ENCODE measurements at places on chromosomes 5 and 9. TPM values are rescaled to one million over a fixed set of nuclear protein-coding genes. Genes with fewer than 3 reads are reported as not detected.

DNA sequence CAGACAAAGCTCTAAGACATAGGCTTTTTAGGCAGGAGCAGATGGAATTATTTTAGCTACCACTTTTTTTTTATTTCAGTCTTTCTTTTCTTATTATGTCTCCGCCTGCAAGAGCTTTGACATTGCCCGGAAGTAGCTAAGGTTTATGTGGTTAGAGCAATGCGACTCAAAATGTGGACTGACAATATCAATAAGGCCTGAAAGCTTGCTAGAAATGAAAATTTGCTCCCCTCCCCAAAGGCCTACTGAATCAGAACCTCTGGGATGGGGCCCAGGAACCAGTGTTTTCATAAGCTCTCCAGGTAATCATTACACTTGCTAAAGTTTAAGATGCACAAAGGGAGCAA, 81.3 kb downstream of the SUSD1 start:
- DNase-seq = no peak

DNA sequence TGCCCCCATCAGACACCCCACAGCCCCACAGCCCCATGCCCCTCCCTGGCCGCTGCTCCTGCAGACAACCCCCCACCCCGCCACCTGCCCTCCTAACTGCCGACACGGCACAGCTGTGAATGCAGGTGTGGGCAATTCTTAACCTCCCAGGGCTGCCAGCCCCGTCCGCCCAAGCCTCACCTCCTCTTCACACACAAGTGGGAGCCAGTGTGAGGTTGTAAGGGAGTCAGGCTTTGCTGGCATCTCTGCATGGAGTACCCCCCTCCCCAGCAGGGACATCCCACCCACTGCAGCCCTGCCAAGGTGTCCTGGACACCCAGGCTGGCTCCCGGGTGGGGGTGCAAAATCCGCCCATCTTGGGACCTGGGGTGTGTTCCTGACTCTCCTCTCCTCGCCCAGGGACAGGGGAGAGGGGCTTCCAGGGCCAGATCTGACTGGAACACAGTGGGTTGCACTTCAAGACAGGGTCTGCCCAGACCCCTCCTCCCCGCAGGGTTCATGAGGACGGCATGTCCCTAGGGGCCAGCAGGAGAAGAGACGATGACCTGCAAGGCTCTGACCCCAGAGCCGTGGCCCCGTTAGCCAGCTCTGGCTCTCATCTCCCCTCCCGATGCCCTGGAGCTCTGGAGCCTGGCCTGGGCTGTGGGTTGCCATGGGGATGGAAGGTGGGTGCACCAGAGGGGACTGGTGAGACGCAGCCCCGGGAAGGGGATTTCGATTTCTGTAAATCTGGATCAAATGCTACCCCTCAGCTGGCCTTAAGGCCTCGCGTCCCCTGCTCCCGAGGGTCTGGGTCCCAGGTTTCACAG, 34.4 kb downstream of the SARDH start:
- no peak for DNase-seq

- DNase-seq = no peak
Observed at GRCh38 chr9:25353783-25354182, 324.5 kb downstream of the TUSC1 start.

DNA sequence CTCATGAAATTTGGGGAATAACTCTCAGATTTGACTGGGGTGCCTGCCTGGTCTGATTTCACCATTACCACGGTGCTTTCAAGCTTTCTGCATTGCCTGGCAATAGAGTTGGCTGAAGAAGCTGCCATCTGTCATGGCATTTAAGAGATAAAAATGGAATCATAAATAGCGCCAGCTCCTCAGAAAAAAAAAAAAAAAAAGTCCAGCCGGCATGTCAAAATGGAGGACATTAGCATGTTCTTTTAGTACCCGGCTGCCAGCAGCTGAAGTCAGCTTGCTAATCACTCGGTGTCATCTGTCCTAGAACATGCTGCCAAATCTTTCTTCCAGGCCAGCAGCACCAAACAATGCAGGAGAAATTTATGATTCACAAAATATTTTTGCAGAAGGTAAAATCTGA, 57.7 kb upstream of the CER1 start:
- DNase-seq = no peak

EFCAB9 gene
- total RNA-seq = 0.37 TPM

All from neural crest cell (in vitro differentiated cells).